ENCODE measurements at places on chromosomes 2 and 18.

DNA sequence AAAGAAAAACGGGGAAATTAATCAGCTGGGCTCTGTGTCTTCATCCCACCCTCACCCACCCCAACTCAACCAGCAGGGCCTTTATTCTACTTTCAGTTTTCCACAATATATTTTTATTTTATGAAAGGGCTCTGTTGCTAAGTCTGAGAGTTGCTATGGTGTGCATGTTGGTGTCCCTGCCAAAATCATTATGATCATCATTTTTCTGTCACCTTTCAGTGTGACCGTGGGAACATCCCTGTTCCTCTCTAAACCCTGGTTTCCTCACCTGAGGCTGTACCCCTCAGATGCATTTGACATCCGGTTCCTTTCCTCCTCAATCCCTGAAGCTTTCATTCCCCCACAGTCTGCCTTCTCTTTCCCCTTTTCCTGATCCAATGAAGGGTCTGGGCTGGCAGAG is 180.5 kb downstream of the ZFP36L2 start:
- no peak for DNase-seq

DNA sequence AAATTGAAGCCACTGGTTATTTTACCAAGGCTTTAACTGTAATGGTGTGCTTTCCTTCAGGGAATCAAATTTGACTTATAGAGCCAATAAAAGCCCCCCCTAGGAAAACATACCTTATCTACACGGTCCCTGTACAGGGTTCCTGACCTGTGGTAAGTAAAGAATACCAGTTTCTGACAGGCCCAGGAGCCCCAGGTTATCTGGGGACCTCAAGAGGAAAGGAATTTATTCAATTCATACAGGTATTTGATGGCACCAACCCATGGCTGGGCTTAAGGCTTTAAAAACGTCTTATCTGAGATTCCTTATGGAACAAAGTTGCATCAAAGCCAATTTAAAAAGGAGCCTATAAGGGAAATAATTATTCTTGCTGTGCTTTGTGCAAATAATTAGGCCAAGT is 7.0 kb upstream of the RPIA start:
- no peak for DNase-seq

DNA sequence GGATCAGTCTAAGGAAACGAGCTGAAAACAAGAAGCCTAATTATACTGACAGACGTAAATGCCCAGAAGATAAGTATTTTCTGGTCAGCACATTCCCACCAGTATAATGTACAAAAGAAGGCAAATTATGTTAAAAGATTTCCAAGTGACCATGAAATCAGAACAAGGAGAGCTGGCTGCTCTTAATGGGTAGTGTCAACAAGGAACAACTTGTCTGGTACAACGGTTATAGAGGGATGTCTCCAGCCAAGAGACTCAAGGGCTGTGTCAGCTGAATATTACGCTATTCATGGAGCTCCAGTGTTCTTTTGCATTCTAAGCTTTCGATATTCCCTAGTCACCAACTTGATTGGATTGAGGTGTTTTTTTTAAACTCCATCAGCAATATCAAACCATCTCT is 8.6 kb upstream of the L3MBTL4 start:
- no peak for DNase-seq

DNA sequence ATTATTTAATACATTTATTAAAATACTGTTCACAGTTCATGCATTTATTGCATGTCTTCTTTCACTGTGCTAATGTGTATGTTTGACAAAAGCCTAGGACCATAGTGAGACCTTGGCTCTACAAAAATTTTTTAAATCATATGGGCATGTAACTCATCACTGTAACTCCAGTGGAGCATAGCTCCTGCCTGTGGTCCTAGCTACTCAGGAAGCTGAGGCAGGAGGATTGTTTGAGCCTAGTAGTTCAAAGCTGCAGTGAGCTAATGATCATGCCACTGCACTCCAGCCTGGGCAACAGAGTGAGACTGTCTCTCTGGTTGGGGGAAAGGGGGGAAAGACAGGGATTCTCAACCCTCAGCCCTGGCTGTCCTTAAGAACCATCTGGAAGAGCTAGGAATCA is 137.8 kb downstream of the PRKCE start:
- DNase-seq = no peak

GRCh38 chr2:149200109-149200520 is 130.3 kb upstream of the LYPD6 start:
- DNase-seq = peak; percentile 19

DNA sequence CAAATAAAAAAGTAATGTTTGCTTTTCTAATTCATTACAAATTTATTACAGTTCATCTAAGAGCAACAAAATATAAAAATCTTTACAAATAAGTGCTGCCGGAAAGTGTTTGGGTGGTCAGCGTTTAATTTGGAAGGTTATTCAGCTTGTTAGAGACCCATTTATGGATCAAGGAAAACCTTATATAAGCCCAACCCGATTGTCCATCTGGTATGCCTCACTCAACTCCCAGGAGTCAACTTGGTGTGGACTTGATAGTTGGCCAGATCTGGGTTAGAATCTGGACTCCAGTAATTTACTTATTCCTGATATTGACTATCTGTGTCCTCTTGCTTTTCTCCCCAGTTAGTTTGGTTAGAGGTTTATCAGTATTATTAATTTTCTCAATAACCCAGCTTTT is 106.2 kb downstream of the KCTD1 start:
- DNase-seq = peak; percentile 7

DNA sequence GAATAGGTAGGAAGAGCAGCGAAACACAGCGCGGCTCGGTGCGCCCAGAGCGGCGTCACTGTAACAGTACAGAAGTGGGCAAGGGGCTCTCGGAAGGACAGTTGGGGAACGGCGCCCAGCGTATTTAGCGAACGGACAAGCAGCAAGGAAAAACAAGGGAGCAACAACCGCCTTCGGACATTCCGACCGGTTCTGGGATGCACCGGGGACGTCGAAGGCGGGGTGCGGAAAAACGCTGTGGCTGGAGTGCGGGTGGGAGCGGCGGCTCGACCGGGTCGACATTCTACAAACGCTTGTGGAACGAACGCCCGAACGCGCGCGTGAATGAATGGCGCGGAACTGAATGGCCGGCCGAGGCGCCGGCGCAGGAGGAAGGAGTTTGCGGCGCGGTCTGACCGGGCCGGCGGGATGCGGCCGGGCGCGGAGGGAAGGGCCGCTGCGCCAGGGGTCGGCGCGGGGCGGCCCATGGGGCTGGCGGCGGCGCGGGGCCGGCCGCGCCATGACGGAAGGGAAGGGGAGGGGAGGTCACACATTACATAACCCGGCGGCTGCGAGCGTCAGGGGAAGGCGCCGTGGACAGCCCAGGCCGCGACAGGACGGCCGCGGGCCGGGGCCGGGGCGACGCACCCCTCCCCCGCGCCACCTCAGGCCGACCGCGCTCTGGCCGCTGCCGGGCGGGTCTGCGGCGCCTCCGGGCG is 605 bp downstream of the REV1 start:
- DNase-seq = peak; percentile 67

GRCh38 chr2:111041398-111042202 is 79.1 kb upstream of the BCL2L11 start:
- no peak for DNase-seq

- no peak for DNase-seq
Measured at GRCh38 chr2:170823088-170823897, 6.6 kb downstream of the GAD1 start.

GRCh38 chr2:150041722-150042425 is 445.6 kb downstream of the RND3 start:
- no peak for DNase-seq

- DNase-seq = no peak
Measured at GRCh38 chr2:102310964-102311640, at the start of gene IL1RL1. IL1RL1 (plus strand) TSS chr2:102311563; CDS start chr2:102338265, 26,702 bp downstream.

DNA sequence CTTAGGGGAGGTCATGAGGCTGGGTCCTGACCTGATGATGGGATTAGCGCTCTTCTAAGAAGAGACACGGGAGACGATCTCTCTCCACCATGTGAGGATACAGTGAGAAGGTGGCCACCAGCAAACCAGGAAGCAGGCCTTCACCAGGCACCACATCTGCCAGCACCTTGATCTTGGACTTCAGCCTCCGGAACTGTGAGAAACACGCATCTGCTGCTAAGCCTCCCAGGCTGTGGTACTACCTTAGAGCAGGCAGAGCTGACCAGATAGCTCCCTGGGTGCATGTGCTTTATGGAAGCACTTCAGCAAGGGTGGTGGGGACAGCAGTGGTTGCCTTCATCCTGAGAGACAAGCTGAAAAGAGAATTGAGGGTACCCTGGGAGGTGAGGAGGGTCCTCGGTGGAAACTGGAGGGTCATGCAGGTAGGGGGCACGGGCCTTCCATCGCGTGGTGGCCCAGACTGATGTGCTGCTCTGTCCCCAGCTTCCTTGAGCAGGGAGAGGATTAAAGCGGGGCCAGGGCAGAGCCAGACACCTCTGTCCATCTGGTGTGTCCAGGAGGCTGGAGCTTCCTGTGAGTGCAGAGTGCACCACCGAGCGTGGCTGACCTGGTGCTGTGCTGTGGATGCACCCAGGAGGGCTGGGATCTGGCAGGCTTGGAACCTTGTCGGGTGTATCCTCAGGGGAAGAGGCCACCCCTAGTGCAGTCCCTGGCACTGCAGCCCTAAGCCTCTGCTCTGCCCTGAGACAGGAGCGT is 42.9 kb upstream of the HS6ST1 start:
- DNase-seq = no peak

DNA sequence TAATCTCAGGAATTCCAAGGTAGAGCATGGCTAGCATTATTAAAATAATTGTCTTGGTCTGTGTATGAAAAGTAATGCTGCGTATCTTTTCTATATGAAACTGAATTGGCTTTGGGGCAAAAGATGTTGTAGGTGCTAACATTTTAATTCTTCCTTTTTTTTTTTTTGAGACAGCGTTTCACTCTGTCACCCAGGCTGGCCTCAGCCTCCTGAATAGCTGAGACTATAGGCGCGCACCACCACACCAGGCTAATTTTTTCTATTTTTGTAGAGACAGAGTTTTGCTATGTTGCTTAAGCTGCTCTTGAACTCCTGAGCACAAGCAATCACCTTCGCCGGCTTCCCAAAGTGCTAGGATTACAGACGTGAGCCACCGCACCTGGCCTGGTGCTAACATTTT is 172.6 kb upstream of the STON1 start:
- DNase-seq = no peak

DNA sequence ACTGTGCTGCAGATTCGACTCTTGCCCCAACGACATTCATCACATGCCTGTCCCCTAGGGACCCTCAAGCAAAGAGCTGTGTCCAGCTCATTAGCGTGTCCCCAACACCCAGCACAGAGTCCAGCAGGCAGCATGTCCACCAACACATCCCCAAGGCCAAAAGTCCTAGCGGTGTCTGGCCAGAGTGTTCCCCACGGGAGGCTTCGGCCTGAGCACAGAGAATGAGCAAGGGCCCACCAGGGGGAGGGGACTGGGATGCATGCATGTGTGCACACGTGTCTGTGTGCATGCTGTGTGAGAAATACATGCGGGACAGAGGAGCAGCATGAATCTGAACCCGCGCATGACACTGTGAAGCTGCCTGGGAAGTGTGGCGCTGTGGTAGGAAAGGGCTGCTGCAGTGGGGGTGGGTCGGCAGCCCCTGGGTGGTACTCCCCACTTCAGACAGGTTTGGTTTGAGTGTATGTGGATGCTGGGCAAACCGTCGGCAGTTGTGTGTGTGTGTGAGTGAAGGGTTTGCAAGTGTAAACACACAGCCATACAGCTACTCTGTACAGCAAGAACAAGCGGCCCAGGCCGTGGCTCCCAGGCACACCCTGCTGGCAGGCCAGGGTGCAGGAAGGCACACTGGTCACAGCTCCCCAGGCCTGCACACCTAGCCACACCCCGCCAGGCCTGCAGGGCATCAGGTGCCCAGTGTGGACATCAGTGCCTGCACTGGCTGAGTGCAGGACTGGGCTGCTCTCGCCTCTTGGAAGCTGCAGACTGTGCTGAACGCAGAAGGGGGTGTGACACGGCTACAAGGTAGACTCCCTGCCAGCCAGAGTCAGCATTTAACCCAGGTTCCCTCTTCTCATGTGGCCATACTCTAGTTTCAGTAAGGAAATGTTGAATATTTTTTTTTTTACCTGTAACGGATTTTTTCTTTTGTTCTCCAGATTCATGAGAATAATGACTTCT is 19.5 kb upstream of the HES6 start:
- no peak for DNase-seq

GRCh38 chr2:84550916-84551315 is 34.6 kb downstream of the DNAH6 start:
- DNase-seq = no peak

DNA sequence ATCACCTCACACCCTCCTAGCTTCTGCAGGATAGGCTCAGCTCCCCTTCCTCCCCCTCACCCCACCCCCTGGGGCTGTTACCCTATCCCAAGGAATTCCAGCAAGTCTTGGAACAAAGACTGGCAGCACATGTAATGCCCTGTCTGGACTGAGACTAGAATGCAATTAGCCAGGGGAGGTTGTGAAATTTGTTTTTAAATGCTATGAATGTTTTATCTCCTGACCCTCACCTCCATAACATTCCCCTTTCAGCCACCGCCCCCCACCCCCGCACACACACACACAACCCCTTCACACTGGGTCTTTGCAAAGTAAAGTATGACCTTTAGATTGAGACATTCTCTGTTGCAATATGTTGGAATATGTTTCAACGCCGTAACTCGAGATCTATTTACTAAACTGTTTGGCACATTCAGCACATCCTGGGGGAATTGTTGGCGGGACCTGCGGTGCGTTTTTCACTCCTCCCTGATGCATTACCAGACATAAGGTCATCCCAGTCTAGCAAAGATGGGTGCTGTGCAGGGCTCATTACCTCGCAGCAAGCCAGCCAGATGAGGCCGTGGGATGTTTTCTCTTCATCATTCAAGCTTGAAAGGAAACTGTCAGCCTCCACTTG is 290.7 kb upstream of the SLC14A2 start:
- DNase-seq = peak; percentile 18

- peak; percentile 74 for DNase-seq
Measured at GRCh38 chr2:176652300-176653182, 383.3 kb downstream of the MTX2 start.

DNA sequence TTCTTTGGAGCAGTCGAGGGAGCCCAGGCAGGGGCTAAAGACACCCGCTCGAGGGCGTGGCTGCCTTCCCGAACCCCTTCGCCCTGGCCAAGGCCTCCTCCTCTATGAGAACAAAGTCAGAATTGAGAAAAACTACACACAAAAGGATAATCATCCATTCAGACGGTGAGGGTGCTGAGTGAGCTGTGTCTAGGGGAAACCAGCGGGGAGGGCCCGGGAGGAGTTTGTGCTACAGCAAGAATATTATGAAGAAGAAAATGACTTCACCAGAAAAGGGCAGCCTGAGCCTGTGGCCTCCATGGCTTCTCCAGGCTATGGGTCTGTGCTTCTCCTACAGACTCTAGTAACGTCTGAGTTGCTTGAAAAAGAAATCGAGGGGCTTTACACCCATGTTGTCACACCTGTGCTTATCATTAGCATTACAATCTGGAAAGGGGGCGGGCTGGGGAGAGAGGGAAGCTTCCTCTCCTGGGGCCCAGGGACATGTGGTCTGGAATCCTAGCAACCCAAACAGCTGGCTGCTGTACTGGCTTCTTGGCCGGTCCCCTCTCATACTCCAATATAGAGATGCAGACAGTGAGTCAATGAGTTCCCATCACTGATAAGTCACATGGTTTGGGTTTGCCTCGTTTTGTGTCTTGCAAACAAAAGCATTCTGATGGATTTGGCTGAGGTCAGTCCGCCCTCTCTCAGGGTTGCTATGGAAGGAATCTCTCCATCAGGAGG is 52.0 kb upstream of the ARL4C start:
- DNase-seq = peak; percentile 13

GRCh38 chr18:76502551-76502950 is 7.5 kb upstream of the ZNF516 start:
- DNase-seq = no peak
